Activated naive CD8-positive, alpha-beta T cell treated with anti-CD3 and anti-CD28 coated beads for 36 hours (primary cell): ENCODE measurements at places on chromosomes 1 and 21.
A peak's percentile ranks its signal among the peaks of the same experiment; 100 is the strongest.

DNA sequence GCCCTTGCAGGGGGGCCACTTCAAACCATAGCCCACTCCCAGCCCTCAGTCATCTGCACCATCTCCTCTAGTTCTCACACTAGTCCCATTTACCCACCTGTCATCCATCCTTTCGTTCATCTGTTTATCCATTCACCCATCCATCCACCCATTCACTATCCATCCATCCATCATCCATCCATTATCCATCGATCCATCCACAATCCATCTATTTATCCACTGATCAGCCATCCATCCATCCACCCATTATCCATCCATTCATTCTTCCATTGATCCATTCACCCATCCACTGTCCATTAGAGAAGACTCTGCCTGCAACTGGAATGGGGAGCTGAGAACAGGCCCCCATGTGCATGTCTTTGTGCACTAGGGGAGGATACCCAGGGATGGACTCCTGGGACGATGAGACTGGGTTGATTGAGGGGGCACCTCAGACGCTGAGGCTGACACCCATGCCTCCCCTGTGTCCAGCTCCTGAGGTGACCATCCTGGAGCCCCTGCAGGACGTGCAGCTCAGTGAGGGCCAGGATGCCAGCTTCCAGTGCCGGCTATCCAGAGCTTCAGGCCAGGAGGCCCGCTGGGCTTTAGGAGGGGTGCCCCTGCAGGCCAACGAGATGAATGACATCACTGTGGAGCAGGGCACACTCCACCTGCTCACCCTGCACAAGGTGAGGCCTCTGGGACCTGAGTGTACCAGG lies 97.9 kb downstream of the TRIM11 start:
- no peak for DNase-seq

DNA sequence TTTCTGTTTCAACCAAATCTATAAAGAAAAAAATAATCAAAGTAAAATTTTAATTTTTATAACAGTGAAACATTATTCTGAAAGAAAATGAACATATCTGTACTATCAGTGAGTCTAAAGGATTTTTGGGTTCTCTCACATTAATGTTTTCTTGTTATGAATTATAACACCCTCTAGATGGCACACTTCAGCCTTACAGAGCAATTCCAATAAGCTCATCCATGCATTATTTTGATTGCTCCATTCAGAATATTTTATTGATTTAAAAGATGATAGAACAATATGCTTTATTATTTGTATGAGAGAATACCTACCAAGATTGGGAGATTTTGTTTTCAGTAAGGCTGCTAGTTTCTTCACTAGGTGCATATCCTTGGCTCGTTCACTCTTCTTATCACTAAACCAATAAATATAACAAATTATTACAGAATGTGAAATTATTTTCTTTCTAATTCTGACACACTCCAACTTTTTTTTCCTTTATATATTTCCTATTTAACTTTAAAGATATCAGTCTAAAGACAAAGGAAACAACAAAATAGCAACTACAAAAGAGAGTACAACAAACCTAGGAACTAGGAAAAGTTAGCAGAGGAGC lies 82.4 kb downstream of the RAB3GAP2 start:
- no peak for DNase-seq

GRCh38 chr1:218525451-218526197 lies 180.5 kb downstream of the TGFB2 start:
- no peak for DNase-seq

- peak; percentile 96 for DNase-seq
Observed at GRCh38 chr1:24930260-24931145, at the start of gene RUNX3. RUNX3 (minus strand) TSS chr1:24930276; CDS start chr1:24929868, 408 bp downstream.
